GM10248 (cell line): ENCODE measurements at places on chromosomes 5 and 9.

DNA sequence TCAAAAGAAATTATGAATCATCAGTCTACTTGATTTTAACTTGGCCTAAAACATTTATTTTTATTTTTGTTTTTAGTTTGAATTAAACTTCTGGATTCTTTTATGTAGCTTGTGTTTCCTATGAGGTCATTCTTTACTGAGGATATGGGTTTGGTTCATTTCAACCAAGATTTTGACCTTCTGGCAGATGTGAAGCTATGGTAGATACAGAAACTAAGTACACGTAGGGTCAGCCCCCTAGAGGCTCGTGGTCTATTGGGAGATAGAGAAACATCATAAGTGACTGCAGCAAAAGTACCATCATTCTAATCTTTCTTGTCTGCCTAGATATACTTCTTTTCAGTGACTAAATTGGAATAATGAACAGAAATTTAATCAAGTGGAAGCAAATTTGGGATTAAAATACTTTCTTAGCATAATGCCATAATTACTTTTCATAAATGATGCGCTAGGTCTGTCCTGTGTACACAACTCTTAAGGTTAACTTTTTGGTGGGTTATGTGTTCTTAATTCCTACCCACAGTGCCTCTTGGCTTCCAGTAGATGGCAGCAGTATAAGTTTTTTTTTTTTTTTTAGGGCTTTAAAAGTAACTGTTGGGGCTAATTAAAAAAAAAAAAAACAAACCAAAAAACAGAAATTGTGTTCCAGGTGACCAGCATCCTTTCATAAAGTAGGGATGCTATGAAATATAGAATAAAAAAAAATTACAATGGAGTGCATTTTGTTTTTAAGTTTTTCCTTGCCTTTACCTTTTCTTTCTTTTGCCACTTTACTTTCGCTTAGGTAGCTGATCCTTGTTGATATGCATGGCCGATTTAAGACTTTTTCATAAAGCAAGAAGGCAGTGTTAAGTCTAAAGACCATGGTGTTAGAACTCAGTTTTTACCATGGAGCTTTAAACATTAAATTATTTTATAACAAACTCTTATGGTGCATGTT lies 49.9 kb downstream of the LRRTM2 start:
- peak; percentile 56 for DNase-seq

DNA sequence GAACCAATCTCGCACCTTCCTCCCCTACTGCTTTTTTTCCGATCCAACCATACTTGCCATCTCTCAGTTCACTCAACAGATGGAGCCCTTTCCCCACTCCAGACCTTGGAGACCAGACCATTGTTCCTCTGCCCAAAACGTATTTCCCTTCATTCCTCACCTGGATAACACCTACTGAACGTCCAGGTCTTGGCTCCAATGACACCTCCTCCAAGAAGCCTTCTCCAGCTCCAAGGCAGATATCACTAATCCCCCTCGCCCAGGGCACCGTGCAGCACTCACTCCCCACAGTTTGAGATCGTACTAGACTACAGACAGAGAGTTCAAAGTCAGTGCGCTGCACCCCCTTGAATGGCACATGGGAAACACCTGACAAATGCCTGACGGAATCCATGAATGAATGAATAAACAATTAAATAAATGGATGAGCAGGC lies 47.1 kb upstream of the AKNA start:
- DNase-seq = peak; percentile 62

GRCh38 chr5:71969460-71969859 lies 137.8 kb upstream of the MAP1B start:
- DNase-seq = no peak

DNA sequence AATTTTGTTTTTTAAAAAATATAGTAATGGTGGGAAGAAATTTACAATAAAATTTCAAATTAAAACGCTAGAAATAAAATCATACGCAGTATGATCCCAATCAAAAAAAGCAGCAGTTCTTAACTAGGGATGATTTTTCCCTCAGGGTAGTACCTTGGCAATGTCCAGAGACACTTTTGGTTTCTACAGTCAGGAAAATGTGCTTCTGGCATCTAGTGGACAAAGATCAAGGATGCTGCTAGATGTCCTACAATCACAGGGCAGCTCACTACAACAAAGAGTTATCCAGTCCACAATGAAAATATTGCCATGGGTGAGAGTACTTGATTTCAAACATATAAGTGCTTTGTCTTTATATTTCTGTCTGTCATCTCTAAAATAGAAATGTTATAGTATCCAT lies 400.2 kb upstream of the SGCD start:
- DNase-seq = no peak

GRCh38 chr5:96243203-96243602 lies 189.8 kb downstream of the PCSK1 start:
- no peak for DNase-seq

- DNase-seq = no peak
Observed at GRCh38 chr9:96574931-96575351, 44.7 kb downstream of the CDC14B start.

DNA sequence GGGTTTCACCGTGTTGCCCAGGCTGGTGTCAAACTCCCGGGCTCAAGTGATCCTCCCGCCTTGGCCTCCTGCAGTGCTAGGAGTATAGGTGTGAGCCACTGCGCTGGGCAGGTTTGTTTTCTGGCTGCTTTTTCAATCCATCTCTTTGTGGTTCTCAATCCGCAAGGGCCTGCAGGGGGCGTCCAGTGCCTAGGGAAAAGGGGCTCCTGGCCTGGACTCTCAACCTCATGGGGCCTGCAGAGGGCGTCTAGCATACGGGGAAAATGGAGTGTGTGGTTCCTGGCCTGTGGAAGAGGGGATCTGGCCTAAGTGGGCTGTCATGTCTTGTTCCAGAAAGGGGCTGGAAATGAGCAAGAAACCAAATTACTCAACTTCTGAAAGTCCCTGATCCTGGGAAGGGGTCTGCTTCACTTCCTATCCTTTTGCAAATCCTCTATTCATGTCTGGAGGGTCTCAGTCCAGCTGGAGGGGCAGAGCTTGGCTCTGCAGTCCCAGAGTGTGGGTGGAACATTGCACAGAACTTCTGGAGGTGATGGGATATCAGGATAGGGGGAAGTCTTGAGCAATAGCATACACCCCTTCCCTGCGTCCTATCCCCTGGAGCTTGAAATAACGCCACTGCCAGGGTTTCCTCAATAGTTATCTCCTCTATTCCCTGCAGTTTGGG lies 12.7 kb upstream of the CCL27 start:
- DNase-seq = peak; percentile 72

DNA sequence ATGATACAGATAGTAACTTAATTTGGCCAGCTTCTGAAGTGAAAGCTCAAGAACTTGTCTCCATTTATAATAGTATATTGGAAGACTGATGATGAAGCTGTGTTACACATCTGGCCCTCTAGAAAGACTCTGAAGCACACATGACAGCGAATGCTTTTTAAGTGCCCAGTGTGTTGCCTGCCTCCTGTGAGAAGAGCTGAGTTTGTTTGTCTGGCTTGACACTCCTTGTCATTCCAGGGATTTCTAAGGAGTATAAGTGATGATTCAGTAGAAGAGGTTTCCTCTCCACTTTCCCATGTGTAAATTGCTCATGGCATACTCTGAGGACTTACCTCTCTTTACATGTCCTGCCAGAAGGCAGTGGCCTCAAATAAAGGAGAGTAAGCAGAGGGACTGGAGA lies 30.4 kb upstream of the LRRTM2 start:
- no peak for DNase-seq

GRCh38 chr5:87949676-87950631 lies 318.7 kb downstream of the TMEM161B start:
- no peak for DNase-seq

- no peak for DNase-seq
Observed at GRCh38 chr9:137315581-137316011, 13.5 kb upstream of the NRARP start.

DNA sequence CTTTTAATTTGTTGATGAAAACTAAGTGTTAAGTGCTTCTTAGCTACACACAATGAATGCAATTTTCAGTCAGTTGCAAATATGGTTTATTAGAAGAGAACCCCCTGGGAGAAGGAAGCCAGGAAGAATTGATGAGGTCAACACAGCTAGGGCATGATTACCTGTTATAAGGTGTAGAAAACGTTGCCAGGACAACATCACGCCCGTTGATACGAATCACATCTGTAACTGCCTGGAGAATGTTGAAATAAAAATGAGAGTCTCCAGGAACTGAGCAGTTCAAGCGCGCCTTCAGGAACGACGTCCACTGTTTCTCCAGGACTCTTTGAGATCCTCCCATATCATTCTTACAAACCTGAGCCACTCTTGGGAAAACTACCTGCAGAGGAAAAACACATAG lies 88.0 kb downstream of the SEMA6A start:
- DNase-seq = no peak

- peak; percentile 81 for DNase-seq
Observed at GRCh38 chr5:431001-431710, 11.8 kb upstream of the EXOC3 start.

GRCh38 chr5:76660360-76660759 lies 37.2 kb upstream of the F2RL2 start:
- DNase-seq = no peak

DNA sequence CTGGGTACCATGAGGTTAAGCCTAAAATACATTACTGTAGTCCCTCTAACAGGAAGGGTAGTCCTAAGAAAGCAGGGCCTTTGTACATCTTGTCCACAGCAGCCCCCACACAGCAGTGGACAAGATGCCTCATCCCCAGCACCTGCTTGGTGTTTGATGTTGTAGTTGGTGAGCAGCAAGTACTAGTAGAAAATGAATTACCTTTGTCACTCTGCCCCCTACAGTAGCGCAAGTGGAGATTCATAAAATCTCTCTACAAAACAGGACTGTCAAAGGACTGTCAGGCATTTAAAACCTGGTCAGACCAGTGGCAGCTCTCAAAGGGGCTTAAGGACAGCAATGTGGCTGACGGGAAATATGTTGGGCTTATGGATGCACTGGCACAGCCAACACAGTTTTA lies 122.5 kb downstream of the TMEM174 start:
- DNase-seq = no peak

DNA sequence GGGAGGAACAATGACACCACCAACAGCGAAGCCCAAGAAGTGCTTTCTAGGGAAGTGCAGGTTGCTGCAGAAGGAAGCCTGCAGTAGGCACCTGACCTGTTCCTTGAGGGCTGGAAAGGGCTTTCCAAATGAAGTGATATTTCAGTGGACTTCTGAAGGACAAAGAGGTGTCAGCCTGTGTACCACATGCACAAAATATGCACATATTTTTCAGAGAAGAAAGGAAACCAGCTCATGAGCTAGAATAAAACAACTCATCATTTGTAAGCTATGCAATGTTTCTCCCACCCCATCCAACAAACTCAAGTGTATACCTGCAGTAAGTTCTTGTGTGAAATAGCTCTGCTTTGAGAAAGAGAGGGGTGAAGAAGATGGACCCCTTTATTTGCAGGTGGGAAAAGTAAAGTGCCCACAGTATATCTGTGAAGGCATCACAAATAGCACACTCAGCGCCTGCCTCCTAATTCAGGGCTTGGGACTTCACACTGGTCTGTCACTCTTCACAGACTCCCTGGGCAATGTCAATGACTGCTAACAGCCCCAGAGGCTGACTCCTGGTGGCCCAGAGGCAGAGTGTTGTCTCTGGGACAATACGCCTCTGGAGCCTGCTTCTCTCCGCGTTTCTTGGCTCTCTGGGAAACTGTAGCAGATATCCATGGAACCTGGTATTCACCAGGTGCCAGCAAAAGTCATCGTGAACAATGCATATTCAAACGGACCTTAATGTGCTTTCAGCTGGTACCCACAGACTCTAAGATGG lies 198.1 kb upstream of the EFNA5 start:
- DNase-seq = no peak

DNA sequence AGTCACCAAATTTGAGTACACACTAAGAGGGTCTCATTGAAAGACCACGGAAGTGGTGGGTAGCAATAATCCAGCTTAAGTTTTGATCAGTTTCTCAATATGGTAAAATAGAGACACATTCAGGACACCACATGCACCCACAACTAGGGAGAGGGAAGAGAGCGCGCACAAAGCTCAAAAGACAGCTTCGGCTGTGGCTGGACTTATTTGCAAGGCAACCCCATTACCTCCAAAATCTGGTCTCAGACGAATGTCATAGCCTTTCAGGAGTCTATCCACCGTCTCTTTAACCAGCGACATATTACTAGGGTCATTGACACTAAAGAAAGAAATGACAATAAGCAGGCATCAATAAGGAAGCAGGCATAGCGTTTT lies 443 bp downstream of the GABRB2 start:
- peak; percentile 8 for DNase-seq

- DNase-seq = no peak
Observed at GRCh38 chr5:101955891-101956290, 340.2 kb downstream of the SLCO4C1 start.

GRCh38 chr5:78467140-78467539 lies 106.7 kb downstream of the SCAMP1 start:
- DNase-seq = no peak

DNA sequence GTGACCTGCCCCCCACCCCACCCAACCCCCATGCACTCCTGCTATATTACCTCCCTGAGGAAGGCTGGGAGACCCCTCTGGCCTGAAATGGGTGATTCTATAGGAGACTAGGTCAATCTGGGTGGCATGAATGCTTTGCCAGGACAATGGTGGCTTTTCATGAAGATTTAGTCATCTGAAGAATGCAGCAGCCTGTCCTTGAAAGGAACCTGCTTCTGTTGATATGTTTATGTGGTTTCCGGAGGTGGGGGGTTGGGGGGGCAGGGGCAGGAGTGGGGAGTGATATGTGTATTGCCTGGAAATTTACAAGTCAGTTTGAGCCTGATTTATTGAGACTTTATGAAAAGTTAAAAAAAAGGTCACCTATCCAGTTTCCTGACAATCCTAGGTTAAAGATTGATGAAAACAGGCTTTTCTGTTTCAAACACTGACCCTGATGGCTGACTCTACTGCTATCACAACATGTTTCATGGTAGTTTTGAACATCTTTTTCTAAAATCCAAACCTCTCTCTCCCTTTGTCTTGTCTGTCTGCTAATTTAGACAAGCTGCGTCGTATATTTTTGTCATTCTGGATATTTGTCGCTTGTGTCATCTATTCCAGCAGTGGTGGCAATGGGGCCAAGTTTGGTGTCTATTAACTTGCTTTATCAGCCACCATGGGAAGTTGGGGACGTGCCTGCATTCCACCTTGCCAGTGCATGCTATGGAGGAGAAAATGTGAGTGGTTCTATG lies 153.7 kb upstream of the EGFLAM start:
- no peak for DNase-seq

GRCh38 chr5:105968981-105969380 lies 1701.8 kb downstream of the EFNA5 start:
- no peak for DNase-seq

- DNase-seq = no peak
Observed at GRCh38 chr9:124214596-124215367, 43.0 kb upstream of the NEK6 start.

- DNase-seq = no peak
Observed at GRCh38 chr9:131180454-131180853, 55.1 kb downstream of the NUP214 start.

GRCh38 chr5:3596261-3596825 lies 711 bp downstream of the IRX1 start:
- no peak for DNase-seq

GRCh38 chr9:89923961-89924504 lies 319.2 kb downstream of the GADD45G start:
- no peak for DNase-seq

GRCh38 chr5:42022383-42022972 lies 97.4 kb downstream of the FBXO4 start:
- DNase-seq = no peak

GRCh38 chr9:117411547-117411946 lies 3.3 kb downstream of the ASTN2 start:
- peak; percentile 41 for DNase-seq

- no peak for DNase-seq
Observed at GRCh38 chr9:98869866-98870265, 62.4 kb downstream of the GALNT12 start.
